ENCODE measurements at places on chromosomes 12 and 14.
A peak's percentile ranks its signal among the peaks of the same experiment; 100 is the strongest.

GRCh38 chr12:39383114-39383513 is 59.8 kb downstream of the KIF21A start:
- no peak for DNase-seq

GRCh38 chr12:22803725-22804124 is 178.8 kb downstream of the ETNK1 start:
- no peak for DNase-seq

DNA sequence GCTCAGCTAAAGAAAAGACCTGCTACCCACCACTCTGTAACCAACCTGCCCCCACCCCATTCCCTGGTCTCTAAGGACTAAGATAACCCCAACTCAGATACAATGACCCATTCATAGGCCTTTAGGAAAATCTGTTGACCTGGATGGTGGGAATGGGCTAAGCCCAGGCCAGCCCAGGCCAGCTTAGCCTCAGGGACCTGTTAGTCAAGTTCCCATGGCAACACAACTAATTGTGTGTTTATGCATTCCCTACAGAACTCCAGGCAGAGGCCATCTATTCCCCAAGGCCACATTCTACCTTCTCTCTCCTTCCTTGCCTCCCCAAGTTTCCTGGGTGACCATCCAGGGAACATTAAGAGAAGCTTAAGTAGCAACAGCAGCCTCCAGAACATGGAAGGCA is 16.1 kb upstream of the KRT8 start:
- DNase-seq = no peak

GRCh38 chr12:8628731-8629130 is 16.1 kb upstream of the AICDA start:
- DNase-seq = no peak

GRCh38 chr14:74402401-74403251 is 23.4 kb downstream of the SYNDIG1L start:
- DNase-seq = no peak

- DNase-seq = no peak
Observed at GRCh38 chr12:51871126-51871525, 16.8 kb upstream of the ANKRD33 start.

GRCh38 chr14:54804538-54805041 is 98.0 kb downstream of the GCH1 start:
- DNase-seq = no peak

DNA sequence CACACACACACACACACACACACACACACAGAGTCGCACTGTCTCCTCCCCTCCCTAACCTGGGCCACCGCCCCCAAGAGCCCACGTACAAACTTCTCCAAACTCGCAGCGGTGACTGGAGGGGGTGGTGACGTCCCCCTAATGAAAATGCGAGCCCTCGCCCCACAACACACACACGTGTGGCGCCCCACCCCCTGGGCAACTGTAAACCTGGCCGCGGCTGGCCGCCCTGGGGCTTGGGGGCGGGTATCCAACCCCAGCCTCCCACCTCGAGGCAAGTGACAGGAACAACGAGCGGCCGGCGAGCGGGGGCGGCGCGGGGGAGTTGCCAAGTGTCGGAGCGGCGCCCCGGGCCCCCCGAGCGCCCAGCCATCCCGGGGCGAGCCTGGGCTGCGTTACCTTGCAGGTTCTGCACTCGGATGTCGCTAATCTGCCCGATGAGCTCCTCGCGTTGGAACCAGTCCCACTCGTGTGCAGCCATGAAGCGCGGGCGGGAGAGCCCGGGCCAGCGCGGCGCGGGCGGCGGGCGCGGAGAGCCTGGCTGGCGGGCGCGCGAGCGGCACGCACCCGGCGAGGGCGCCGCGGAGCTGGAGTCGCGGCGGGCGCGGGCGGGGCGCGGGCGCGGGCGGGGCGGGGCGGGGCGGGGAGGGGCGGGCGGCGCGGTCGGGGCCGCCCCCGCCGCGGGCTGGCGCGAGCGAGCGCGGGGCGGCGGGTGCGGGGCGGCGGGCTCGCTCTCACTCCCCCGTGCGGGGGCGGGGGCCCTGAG is at the start of gene CLMN:
Gene CLMN (minus strand): TSS at position 597 of the 766 bp plus-strand sequence. CDS start 116 bp downstream, at position 481.
- peak; percentile 33 for DNase-seq
